Stimulated activated memory B cell treated with anti-CD40 and anti-IgM and Interleukin-4, amounts not matched to agents 10 μg/mL and 1 μg/mL and 100 μg/mL, for 72 hours (primary cell): ENCODE measurements at places on chromosomes 12 and 14.

- no peak for ATAC-seq
Observed at GRCh38 chr12:49323524-49324097, 556 bp downstream of the TROAP start.

GRCh38 chr12:10142976-10143589 lies 13.1 kb upstream of the CLEC7A start:
- no peak for ATAC-seq

- no peak for ATAC-seq
Observed at GRCh38 chr12:50572760-50573159, 68.0 kb downstream of the DIP2B start.

DNA sequence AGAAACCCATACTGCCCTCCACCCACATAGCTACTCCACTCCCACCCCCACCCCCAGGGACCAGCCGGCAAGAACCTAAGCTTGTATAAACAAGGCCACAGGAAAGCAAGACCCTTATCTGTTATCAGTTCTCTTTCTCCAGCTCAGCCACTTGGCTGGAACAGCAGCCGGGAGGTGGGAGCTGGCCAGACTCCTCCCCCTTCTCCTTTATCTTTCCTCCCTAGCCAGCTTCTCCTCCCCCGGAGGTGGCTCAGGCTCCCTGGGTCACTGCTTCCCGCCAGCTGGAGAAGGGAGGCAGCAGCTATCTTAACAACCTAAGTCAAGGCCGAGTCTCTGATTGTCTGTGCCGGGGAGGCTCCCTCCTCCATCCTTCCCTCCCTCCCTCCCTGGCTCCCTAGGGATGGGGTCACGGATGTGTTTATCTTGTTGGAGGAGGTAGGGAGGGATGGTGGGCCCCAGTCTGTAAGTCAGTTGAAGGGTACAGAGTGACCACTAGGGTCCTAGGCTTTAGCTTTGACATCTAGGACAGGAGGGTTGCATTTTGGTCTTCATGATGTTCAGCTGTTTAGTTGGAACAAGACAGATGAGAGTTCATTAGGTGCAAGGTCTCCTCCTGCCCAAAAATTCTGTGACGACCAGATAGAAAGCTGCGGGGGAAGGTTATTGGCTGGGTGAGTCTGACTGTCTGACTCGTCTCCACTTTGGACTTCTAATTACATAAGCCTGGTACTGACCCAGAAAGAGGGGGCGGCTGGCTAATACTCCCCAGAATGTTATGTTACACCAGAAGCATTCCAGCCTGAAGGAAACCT lies 29.7 kb downstream of the ZFP36L1 start:
- ATAC-seq: no peak

DNA sequence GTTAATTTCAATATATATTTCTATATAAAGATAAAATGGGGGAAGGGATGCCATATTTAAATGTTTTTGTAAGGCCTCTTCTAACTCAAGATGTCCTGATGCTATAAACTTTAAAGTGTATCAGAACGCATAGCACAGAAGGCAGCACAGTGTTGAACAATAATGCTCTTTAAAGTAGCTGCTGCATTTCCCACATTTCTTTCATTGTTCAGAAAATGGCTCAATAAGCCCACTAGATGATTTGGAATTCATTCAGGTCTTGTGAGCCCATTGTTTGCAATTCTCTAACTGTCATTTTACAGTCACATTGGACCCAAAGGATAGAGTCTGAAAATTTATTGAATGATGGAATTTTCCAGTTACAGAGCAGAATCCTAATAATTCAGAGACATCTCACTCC lies 64.0 kb upstream of the PCED1B start:
- ATAC-seq: no peak
